ENCODE measurements at places on chromosomes 3 and 15.

GRCh38 chr3:132645058-132645457, 14.6 kb downstream of the ACAD11 start:
- DNase-seq = peak; percentile 8

DNA sequence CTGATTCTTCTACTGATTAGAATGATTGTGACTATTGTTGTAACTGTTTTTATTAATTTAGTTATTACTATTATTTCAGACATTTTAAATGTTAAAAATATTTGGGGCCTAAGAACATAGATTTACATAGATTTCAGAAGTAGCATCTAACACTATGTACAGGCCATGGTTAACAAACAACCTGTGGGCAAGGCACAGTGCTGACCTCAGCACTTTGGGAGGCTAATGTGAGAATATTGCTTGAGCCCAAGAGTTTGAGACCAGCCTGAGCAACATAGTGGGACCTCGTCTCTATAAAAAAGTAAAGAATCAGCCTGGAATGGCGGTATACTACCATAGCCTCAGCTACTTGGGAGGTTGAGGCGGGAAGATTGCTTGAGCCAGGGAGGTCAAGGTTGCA, 69.1 kb upstream of the CNTN4 start:
- DNase-seq = no peak

DNA sequence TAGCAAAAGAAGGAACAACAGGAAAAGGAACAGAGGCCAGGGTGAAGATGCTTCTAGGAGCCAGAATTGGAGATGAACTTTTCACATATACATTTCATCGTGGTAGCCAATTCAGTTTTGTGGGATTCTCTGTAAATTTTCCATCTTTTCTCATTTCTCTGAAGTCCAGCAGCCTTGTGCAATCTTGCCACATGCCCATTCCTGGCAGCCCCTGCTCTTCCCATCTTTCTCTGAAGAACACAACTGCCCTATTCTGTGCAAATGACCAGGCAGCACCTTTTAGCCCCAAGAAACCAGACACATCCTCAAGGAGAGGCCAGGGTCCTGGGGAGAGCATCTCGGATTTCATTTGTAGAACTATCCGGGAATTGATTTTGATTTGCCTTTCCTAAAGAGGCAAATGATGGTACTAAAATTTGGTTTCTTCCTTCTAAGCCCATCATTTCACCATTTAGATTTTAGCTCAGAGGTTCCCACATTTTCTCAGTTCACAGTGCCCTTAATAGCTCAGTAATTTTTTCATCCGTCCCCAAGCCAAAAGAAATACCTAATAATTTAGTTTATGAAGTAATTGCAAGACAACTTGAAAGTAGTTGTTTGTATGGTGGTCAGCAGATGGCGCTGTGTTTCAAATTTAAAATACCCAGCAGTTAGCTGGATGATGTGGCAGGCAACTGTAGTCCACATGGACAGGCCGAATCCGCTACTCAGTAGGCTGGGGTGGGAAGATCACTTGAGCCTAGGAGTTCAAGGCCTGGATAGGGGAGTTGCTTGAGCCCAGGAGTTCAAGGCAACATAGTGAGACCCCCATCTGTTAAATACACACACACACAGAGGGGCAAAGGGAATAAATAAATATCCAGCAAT, 61.3 kb upstream of the ACKR4 start:
- peak; percentile 87 for DNase-seq

DNA sequence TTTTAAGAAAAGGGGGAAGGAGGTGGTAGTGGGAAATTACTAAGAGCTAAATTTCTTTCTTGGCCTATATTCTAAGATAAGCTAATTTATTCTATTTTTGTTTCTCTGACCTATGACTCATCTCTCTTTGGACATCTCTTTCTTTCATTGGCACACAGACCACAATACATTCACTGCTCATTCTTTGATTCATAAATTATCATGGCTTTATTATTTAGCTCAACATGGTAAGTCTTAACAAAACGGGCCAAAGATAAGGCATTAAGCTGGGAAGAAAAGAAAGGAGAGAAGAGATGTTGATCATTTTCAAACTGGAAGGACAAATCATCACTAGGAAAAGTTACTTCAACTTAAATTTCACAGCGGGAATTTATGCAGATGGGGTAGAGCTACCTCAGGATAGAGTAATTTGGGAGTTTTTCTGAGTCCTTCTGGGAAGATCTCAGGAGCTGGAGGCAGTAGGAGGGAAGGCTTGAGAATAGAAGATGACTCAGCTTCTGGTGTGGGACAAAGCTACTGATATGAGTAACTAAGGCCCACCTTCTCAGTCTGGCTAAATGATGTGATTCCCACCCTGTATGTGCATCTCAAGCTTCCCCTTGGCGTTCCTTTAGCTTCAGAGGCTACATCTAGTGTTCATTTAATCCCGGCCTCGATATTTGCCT, 7.5 kb upstream of the ALCAM start:
- no peak for DNase-seq

GRCh38 chr3:22506871-22507270, 696.3 kb upstream of the UBE2E2 start:
- no peak for DNase-seq

DNA sequence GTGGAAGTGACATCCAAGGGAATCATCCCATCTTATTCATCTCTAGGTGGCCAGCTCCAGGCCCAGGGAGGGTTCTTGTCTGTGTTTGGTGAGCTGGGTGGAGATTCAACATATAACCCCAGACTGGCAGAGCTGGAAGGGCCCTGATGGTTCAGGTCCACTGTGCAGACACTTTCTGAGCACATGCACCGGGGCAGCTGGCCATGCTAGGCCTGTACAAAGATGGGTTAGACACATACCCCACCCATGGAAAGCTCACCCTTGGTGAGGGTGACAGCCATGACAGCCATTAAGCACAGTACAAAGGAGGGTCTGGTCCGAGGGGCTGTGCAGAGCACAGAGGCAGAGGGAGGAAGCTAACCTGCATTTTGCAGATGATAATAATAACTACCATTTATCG, 100.4 kb downstream of the CORO2B start:
- DNase-seq = no peak

- DNase-seq = no peak
Measured at GRCh38 chr15:71627188-71627587, 183.2 kb upstream of the NR2E3 start.

DNA sequence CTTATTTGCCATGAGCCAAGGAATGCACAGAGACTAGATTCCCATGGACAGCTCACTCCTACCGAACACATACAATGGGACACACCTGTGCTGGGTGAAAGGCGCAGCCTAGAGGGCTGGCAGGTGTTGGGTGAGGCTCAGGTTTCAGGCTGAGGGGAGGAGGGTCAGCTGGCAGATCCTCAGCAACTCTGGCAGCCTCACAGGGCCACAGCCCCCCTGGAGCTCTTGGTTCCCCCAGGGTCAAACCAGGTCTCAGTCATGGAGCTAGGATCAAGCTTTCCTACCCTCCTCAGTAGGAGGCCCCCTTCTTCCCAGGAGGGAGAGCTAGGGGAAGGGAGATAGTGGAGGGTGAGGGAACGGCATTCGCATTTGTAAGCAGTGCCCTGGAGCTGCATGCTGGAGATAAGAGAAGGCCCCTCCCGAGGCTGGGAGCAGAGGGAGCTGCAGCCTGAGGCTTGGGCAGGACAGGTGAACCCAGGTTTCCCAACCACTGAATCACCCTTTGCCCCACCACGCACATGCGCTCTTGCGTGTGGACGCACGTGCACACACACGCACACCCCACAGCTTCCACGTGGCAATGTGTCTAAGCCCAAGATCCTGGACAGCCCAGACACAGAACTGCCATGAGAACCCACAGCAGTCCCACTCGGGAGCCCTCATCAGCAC, 26.3 kb upstream of the TFRC start:
- no peak for DNase-seq

DNA sequence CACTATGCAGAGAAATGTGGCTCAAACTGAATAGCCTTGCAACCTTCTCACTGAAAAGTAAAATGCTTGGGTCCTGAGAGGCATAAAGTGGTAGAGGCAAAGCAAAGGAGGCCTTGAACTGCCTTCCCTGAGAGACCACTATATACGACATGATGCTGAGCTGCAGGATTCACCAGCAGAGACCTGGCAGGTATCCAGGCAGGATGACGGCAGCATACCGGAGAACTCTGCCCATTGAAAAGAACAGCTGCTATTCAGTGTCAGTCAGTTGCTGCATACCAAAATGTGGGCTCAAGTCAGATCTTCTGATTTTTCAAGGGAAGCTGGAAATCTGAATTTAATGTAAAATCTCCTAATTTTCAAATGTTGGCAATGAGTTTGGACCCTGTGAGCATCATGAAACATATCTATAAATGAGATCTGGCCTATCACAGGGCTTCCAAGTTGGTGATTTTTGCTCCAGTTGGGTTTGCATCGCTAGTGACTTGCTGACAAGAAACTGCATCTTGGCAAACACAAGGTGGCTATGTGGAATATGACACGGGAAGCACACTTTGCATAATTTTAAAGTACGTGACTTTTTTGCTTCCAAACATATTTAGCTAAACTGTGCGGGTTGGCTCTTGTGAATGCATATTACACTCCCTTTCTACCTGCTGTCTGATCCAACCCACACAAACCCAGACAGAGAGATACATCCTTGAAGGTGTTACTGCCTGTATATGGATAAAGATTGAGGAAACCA, 529.0 kb downstream of the AGBL1 start:
- DNase-seq = no peak

GRCh38 chr15:98745179-98745578, 96.8 kb downstream of the IGF1R start:
- DNase-seq = no peak

- no peak for DNase-seq
Measured at GRCh38 chr15:67072442-67072841, 7.0 kb downstream of the SMAD3 start.

DNA sequence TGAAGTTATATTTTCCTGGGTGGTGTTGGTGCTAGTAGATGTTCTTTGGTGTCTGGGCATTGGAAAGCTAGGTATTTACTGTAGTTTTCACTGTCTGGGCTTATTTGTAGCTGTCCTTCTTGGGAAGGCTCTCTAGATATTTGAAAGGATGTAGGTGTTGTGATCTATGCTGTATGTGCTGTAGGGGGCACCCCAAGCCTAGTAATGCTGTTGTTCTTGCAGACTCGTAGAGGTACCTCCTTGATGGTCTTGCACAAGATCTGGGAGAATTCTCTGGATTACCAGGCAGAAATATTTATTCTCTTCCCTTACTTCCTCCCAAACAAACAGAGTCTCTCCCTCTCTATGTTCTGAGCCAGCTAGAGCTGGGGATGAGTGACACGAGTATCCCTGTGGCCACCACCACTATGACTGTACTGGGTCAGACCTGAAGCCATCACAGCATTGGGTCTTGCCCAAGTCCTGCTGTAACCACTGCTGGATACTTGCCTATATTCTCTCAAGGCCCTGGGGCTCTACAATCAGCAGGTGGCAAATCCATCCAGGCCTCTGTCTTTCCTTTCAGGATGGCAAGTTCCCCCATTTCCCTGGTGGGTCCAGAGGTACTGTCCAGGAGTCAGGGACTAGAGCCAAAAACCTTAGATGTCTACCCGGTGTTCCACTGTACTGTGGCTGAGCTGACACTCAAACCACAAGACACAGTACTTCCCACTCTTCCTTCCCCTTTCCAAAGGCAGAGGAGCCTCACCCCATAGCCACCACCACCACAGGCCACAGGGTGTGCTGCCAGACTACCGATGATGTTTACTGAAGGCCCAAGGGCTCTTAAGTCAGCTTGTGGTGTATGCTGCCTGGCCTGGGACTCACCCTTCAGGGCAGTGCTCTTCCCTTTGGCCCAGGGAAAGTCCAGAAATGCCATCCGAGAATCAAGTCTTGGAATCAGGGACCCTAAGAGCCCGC, 195.2 kb upstream of the DPPA4 start:
- DNase-seq = peak; percentile 87

All from NCI-H82 (cell line).